Hematopoietic multipotent progenitor cell treated with erythropoietin and hydrocortisone succinate and interleukin-3 and kit ligand, for 4 days (in vitro differentiated cells): ENCODE measurements at places on chromosomes 2 and 18.
A peak's percentile ranks its signal among the peaks of the same experiment; 100 is the strongest.

DNA sequence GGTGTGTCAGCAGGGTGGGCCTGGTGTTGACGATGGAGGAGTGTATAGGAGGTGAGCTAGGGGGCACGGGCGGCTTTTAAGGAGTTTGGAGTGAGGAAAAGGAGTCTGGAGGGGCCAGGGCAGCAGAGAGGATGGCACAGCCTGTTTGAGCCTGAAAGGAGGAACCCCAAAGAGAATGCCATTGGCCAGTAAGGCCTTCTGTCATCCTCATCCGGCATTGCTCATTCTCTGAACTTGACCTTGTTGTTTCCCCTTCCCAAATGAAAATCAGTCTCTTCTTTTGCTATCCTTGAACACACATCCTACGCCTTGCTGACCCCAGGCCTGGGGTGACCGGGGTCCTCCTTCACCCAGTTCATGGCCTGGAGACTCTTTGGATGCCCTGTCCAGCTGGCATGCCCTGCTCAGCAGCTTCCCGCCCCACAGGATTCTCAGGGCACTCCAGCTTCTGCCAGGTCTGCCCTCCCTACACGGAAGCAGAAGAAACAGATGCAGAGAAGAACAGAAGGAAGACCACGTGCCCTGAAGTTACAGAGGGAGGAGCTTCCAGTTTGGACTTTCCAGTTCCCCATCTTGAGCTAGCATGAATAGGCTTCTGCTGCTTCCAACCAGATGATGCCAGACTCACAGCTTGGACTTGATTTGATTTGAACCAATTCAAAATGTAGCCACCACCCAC, 20.5 kb upstream of the KIF3C start:
- DNase-seq, result peak; percentile 65

DNA sequence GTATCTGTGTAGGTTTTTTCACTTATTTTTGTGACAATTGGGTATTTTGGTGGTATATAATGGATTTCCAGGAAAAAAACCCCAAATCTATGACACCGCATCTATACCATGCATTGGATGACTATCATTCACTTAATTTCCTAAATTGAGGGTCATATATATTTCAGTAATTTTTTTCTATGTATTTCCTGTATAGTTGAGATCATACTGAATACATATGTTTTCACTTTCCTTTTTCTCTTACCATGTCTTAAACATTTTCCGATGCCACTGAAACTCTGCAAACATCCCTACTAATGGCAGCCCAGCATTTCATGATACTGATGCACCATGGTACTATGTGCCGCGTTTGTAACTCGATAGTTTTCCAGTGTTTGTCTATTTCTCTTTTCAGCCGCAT, 40.4 kb downstream of the CDKL4 start:
- no peak for DNase-seq

- no peak for DNase-seq
Observed at GRCh38 chr2:30530346-30530745, 83.3 kb downstream of the LCLAT1 start.

DNA sequence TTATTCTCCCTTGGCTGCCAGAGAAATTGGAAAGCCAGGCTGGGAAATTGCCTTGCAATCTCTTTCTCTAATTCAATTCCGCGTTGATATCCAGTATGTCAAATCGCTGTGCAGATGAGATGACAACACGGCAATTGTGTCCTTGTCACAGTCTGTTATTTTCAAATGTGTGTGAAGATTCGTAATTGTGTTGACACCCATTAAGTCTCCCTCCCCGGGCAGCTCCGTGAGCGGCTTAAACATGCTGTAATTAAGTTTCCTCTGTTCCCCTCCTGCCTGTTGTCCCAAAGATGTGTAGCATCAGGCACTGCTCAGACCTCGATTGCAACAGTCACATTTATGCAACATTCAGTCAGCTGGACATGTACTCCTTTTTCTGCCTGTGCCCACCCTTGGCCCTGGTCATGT, 209.5 kb downstream of the LPIN1 start:
- peak; percentile 31 for DNase-seq

DNA sequence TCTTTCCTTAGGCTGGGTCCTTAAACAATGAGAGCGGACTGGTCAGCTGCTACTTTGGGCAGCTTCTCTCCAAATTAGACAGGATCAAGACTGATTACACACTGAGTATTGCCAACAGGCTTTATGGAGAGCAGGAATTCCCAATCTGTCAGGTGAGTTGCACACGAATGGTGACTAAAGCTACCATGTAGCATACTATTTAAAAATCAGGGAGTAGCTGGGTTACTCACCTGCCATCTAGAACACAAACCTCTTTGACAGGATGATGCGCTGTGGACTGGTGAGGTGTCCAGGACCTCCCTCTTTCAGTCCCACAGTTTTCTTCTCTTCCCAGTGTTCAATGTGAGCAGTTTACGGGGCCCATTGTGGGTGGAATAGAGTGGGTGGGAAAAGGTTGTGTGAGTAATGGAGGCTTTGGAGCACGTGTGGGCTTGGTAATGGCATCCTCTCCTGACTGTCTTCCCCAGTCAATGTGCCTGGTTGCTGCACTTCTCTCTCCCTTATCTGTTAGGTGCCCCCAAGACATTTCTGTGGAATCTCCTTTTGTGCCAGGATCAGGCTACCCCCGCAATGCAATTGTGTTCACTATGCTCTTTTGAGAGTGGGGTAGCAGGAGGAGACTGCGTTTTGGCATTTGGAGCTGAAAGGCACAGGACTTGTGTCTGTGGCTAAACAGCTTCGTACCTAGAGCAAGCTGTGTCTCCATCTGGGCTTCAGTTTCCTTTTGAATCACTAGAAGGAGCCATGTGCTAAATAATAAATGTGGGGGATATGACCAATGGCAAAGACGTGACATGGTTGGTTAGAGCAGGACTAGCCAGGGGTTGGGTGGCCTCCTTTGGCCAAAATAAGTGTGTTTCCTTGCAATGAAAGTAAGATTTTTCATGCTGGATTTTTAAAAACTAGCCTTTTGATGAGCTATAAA, 17.7 kb downstream of the SERPINB12 start:
- DNase-seq, result no peak

GRCh38 chr2:159202568-159203071, 83.9 kb downstream of the WDSUB1 start:
- DNase-seq, result no peak

DNA sequence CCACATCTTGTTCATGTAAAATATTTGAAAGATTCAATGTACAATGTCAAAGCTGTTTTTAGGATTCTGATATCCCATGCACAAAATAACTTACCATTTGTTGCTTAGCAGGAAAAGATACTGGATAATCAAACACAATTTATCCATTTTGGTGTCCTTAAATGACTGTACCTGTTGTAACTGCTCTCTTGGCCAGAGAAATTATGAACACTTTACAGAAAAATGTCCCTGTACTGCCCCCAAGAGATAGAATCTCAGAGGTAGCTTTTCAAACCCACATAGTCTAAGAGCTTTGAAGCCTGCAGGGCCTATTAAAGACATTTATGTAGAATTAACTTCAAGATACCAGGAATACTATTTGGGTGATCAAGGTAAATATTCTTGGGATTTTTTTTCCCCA, 12.2 kb upstream of the ME2 start:
- peak; percentile 53 for DNase-seq

- DNase-seq, result no peak
Observed at GRCh38 chr2:216281876-216282275, 90.4 kb downstream of the MARCHF4 start.

DNA sequence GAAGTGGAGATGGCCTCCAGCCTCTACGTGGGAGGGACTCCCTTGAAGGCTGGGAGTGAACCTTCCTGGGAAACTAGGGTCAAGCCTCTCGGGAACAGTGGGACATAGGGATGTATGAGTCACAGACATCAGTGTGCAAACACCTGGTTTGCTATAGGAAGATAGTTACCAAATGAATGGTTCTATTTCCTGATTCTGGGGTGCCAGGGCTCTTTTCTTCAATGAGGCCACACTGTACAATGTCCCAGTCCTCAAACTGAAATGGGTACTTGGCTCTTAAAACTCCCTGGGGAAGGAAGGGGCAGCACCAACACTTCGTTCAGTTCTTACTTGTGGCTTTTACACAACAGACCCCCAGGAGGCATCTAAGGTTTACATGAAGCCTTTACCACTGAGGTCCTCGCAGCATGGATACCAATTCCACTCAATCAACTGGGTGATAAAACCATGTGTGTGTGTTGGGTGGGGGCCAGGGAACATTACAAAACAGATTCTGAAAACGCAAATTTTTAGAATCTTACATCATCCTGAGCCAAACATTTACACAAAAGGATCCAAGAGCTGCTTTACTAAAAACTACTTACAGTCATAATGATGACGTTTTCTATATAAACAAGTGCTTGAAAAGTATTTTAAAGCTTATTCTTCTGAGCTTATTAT, 10.4 kb downstream of the ERFE start:
- peak; percentile 69 for DNase-seq

DNA sequence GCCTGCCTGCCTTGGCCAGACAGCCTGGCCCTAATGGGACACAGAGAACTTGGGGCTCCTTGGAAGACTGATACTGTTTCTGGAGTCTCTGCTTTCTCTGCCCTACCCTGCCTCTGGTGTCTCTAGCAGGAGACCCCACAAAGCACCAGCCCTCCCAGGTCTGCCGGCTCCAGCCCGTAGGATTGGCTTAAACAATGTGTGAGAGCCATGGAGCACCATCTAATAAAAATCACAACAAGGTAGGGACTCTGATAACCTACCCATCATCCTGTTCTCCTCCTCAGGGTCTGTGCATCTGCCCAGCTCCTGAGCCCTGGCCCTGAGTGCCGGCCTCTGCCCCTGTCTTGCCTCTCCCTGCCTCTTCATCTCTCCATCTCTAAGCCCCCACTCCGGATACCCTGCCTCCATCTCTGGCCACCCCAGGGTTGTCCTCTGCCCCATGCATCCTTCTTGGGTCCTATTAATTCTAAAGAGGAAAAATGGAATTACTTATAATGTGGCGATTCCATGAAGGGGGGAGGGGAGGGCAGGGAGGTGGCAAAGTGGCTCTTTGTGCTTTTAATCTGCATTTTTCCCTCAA, 1.2 kb upstream of the ECEL1 start:
- no peak for DNase-seq

GRCh38 chr2:96205888-96206287, 2.7 kb downstream of the STARD7 start:
- DNase-seq, result peak; percentile 23

DNA sequence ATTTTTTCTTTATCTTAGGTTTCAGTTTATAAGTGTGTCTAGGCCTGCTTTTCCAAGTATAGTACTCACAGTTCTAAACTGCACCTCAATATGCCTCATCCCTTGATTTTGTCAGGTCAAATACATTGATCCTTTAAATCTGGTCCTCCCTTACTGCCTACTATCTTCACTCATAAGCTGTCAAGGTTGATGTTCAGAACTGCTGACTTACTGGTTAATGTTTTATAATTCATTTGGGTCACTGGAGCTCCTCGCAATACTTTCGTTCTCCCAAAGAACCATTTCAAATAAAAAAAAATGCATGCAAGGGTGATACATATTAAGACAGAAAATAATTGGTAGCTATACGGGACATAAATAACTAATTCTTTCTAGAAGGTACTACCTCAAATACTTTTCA, 41.3 kb upstream of the MARCHF7 start:
- DNase-seq, result no peak

GRCh38 chr18:48613589-48614404, 75.0 kb downstream of the CTIF start:
- no peak for DNase-seq

- DNase-seq, result no peak
Observed at GRCh38 chr2:12723736-12724463, 7.2 kb downstream of the TRIB2 start.

- DNase-seq, result no peak
Observed at GRCh38 chr2:3611589-3611988, 16.7 kb downstream of the COLEC11 start.

GRCh38 chr2:159650574-159650973, 34.2 kb upstream of the BAZ2B start:
- peak; percentile 28 for DNase-seq
